8988T (cell line): ENCODE measurements at places on chromosomes 2 and 18.

GRCh38 chr18:41343808-41344207, 611.2 kb upstream of the PIK3C3 start:
- no peak for DNase-seq

GRCh38 chr2:120345608-120346007, 328 bp upstream of the INHBB start:
- DNase-seq, result no peak

DNA sequence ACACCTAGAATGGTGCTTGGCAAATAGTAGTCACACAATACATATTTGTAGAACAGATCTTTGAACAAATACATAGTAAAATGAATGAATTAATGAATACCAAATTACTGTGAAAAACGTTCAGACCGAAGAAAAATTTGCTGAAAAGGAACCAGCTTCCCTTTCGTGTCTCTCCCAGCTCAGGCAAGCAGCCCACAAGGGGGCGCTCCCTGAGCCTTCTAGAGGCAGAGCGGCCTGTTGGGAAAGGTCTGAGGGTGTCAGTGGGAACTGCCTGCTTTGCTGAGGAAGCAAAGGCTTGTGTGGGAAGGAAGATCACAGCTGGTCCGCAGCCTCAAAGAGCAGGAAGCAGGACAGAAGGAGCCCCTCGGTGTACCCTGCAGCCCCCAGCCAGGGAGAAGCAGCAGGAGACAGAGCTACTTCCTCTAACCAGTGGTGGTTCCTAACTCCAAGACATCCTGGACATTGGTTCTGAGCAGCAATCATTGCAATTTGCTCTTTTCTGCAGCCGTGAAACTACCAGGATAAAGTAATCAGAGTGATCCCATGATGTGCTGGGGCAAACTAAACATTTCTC, 231.1 kb downstream of the ANKRD30B start:
- DNase-seq, result peak; percentile 70

- DNase-seq, result no peak
Measured at GRCh38 chr18:12057419-12058039, 36.1 kb upstream of the ANKRD62 start.

- no peak for DNase-seq
Measured at GRCh38 chr18:44880170-44880569, 199.5 kb downstream of the SETBP1 start.

- no peak for DNase-seq
Measured at GRCh38 chr2:19350678-19351401, 7.6 kb downstream of the OSR1 start.

- DNase-seq, result no peak
Measured at GRCh38 chr2:239308661-239309397, 92.0 kb downstream of the HDAC4 start.

GRCh38 chr18:58453913-58454317, 175.0 kb downstream of the ALPK2 start:
- DNase-seq, result no peak

GRCh38 chr2:128196471-128196931, 105.5 kb downstream of the UGGT1 start:
- no peak for DNase-seq

DNA sequence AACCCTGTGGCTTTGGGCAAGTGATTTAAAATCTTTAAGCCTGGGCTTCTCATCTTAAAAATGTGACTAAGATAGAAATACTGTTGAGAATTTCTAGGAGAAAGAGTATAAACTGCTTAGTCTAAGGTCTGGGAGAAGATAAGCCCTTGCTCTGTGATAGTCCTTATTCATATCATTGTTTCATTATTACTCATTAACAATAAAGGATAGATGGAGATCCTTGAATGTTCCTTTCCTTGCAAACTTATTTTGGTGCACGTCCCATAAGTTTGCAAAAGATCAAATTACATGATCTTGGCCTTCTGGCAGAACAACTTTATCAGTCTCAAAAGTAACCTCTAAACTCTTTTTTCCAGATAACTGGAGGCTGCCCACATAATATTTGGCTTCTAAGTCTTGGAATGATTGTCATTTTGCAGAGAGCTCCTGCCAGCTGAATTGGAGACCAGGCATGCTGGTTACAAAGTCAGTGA, 138.3 kb downstream of the FAM124B start:
- DNase-seq, result no peak

GRCh38 chr2:236434593-236434992, 135.0 kb upstream of the ACKR3 start:
- no peak for DNase-seq

DNA sequence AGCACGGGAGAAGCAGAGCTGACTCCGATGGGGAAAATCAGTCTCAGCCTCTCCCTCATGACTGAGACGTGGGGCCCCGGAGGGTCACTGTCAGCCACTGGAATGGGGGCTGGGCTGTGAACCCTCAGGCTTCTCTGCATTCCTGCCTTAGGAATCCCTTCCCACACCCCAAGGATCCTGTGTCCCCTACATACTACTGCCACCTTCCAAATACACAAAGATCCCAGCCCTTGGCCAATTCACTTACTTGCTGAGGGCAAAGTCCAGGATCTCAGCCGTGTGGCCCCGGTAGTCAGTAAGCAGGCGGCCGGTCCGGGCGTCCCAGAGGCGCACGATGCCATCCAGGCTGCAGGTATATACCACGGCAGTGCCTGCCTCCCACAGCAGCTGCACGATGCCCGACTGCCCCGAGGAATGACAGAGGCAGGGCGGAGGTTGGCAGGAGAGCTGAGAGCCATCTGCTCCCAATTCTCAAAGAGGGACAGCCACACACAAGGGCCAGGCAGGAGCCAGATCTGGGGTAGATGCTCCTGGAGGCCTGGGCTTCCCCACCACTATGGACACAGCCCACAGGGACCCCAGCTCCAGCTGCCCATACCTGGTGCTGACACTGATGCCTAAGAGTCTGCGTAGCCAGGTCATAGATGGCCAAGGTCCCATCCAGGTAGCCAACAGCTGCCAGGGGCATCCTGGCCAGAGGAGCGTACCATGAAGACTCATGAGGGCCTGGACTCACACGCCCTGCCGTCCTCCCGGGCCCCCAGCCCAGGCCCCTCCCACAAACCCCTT, 4.2 kb downstream of the GPBAR1 start:
- DNase-seq, result no peak

- DNase-seq, result no peak
Measured at GRCh38 chr18:10410472-10411308, 43.7 kb upstream of the APCDD1 start.

DNA sequence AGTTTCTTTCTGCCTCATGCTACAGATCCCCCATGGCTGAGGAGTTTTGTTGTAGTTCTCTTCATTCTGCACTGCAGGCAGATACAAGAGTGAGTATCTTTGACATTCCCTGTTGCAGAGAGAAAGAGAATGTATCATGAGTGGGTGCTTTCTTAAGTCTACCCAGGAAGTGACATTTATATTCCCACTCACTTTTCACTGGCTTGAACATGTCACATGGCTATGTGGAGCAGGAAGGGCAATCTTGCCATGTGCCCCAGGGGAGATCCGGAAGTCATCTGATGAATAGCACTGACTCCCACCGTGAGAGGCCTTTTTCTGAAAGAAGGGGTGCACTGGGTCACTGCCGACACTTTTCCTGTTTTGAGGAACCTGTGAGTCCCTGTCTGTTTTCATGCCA, 66.4 kb upstream of the BOD1L2 start:
- no peak for DNase-seq

DNA sequence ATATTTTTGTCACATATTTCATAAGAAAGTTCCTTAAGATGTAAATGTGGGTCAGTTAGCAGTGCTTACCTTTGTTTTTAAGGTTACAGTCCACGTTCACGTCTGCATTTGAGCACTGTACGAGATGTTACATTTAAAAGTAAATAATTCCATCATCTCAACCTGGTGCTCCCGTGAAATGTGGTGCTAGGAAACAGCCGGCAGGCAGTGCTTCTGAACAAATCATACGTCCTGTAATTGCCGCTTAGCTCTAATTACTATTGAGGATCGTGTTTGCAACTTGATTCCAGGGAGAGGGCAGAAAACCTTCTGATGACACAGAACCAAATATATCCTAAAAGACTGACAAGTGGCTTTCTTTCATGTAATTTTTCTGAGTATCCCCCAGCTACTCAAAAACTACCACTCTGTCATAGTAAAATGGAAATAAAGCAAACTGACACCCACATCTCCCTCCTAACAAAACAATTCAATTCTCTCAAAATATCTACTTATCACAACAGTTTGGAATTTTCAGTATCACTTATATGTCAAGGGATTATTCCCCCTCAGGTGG, 297.8 kb upstream of the SESTD1 start:
- no peak for DNase-seq

DNA sequence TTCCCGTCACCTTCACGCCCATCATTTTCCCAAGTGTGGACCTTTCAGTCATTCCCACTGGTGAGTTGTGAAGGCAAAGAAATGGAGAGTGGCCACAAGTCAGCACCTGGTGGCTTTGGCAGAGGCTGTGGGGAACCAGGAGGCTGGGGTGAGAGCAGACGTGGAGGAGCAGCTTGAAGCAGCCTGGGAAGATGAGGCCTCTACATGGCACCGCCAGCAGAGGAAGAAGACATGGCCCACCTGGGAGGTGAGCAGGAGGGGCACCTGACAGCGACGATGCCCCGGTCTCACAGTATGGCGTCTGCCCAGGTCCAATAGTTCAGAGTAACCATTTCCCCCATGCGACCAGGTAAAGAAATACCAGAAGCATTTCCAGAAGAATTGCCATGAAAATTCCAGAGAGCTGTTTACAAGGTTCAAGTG, 69.0 kb downstream of the TPO start:
- no peak for DNase-seq

DNA sequence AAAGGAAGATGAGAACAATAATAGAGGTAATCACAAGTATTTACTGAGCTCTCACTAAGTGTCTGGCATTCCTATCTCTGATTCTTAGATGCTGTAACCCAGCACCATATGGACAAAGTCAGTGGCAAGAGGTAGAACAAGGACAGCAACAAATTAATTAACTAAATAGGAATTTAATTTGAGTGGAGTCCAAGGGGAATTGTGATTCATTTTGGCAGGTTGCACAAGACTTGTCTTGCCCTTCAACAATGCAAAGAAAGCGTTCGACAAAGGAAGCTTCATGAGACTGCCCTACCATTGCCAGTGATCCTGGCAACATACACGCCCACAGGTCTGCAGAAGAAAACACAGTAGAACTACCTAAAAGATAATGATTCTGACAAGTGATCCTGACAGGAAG, 221.6 kb downstream of the RBM43 start:
- no peak for DNase-seq

DNA sequence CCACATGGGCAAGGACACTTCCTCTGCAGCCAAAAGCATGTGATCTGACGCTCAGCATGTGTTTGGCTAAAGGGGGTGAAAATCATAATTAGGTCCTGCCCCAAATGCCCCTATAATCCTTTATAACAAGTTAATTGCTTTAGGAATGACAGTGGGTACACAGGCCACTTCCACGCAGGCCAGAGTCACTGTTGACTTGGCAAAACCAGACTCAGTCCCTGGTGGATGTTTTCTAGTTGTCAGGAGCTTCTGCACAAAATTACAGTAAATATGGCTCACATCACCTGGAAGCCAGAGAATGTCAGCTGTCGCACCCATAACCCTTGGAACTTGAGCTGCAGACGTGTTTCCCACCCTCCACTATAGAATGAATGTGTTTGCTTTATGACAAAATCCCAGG, 13.3 kb upstream of the PXDN start:
- DNase-seq, result no peak

- DNase-seq, result no peak
Measured at GRCh38 chr18:36828157-36828629, 609 bp downstream of the TPGS2 start.

DNA sequence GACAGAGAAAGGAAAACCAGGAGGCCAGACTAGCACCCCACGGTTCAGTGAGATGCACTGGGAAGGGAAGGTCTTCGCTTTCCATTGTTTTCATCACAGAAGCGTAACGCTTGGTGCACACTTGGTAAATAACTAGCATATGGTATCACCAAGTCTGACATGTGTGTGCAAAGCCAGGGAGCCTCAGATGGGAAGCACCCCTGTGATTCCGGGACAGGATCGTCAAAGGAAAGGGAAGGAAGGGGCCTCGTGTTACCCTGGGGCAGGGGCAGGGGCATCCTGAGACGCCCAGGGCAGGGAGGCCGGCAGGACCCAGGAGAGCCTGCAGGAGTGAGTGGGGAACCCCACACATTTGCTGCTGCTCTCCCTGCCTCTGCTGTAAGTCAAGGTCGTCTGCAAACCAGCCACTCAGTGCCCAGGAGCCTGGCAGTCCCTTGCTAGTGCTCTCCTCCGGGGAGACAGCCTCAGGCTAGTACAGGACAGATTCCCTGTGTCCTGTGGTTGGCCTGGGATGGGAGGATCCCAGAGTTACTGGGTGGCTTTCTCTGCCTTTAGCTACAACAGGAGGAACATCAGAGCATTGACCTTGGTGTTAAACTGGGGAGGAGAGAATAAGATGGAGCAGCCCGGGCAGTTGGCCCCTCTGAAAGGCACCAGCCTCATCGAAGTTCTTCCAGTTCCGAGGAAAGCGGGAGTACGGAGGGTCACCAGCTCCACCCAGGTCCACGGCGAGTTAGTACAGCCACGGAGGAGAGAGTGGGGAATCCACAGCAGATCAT, 192.5 kb downstream of the NDUFA10 start:
- DNase-seq, result no peak

DNA sequence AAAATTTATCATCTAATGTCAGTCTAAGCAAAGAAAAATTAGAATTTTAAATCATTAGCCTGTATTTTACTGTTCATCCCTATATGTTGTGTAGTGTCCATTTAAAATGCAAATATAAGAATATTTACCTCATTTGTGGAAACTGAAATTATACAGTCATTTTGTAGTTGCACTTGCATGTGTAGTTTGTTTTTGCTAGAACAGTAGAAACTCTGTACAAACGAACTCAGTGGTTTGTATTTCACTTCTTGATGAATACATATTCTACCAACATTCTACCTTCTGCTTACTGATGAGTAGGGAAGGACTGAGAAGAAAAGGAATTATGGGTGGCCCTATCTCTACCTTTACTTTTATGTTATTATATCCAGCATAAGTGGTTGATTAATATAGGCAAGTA, 29.7 kb downstream of the BMPR2 start:
- no peak for DNase-seq

DNA sequence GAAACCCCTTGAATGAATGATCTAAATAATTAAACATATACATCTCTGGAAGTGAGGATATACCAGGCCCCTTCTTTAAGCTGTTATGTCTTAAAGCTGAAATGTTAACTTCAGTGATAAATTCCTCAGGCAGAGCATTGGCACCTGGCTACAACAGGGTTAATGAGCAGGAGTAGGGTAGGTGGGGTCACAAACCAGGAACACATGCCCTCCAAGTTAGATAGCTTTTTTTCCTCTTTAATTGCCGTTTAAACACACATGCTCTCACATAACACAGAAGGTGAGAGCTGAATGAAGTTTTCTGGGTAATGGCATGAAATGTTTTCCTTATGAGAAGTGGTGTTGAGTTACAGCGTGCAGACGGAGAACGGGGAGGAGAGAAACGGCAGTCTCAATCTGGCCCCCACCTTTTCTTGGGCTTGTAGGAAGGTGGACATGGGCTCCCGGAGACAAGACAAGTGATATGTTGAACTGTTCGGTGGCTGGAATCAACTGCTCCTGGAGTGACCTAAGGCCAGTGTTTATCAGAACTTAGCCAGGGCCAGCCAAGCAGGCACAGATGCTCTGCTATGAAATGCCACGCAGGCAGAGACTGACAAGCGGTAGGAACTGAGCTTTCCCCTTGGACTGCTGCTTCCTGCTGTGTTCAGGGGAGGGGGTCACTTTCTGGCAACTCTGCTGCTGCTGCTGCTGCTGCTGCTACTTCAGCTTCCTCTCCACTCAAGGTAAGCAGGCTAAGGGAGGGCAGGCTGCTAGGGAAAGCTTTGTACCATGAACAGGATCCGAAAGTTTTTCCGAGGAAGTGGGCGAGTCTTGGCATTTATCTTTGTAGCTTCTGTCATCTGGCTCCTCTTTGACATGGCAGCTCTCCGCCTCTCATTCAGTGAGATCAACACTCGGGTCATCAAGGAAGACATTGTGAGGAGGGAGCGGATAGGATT, at the start of gene GALNT5:
Gene GALNT5 (plus strand): TSS at position 394 of the 941 bp plus-strand sequence. CDS start 378 bp downstream, at position 772.
- no peak for DNase-seq
